ENCODE measurements at places on chromosomes 1 and 21.
A peak's percentile ranks its signal among the peaks of the same experiment; 100 is the strongest.

DNA sequence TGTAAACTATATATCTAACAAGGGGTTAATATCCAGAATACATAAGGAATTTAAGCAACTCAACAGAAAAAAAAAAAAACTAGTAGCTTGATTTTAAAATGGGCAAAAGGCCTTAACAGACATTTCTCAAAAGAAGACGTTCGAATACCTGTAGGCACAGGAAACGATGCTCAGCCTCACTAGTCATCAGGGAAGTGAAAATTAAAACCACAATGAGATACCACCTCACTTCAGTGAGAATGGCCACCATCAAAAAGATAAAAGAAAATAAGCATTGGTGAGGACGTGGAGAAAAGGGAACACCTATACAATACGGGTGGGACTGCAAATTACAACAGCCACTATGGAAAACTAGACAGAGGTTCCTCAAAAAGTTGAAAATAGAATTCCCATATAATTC is 37.3 kb downstream of the NPHP4 start:
- no peak for DNase-seq

- DNase-seq = no peak
These were observed 11.3 kb upstream of the MAB21L3 start for GRCh38 chr1:116099919-116100318.

GRCh38 chr1:94765958-94766357 is 54.2 kb upstream of the SLC44A3 start:
- no peak for DNase-seq

DNA sequence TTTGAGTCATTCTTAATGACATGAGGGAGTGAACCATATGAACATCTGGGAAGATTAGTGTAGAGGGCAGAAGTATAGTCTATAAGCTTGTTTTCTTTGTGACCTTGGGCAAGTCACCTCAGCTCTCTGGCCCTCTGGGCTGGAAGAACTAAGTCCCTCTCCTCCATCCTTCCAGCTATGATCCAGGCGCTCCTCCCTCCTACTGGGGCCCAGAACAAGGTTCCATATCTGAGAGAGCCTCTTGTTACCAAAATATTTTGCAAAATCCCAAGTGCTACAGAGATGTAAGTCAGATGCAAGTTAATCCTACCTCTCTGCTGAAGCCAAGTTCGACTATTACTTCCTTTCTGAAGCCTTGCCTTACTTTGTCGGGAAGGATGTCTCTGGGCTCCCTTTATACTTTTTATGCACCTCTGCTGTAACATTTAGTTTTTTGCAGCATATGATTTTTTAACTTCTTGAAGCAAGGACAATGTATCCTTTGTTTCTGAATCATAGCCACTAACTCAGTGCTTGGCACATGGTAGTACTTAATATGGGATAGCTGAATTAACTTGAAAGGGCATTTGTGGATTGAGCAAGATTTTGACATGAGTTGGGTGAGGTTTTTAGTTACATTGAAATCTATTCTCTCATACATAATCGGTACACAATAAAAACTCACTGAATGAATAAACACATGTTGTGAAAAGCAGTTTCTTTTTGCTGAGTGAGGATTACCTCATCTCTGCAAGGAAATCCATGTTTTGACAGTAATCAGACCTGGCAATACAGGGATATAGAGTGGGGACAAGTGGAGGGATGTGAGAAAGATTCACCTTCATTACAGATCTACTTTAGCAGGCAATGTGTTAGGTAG is 54.7 kb upstream of the BEND5 start:
- no peak for DNase-seq

DNA sequence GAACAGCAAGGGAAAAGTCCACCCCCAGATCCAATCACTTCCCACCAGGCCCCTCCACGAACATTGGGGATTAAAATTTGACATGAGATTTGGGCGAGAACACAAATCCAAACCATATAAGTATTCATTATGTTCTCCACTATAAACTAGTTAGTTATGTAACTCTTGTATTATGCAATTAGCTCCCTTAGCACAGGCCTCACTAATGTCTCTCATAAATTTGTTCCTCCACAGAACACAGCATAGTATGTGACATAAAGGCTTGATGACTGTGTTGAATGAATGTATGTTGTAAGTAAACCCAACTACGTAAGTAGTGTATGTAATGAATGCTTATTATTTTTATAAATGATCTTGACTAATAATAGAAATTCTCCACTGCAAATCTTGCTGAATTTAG is 223.3 kb upstream of the ZRANB2 start:
- no peak for DNase-seq

DNA sequence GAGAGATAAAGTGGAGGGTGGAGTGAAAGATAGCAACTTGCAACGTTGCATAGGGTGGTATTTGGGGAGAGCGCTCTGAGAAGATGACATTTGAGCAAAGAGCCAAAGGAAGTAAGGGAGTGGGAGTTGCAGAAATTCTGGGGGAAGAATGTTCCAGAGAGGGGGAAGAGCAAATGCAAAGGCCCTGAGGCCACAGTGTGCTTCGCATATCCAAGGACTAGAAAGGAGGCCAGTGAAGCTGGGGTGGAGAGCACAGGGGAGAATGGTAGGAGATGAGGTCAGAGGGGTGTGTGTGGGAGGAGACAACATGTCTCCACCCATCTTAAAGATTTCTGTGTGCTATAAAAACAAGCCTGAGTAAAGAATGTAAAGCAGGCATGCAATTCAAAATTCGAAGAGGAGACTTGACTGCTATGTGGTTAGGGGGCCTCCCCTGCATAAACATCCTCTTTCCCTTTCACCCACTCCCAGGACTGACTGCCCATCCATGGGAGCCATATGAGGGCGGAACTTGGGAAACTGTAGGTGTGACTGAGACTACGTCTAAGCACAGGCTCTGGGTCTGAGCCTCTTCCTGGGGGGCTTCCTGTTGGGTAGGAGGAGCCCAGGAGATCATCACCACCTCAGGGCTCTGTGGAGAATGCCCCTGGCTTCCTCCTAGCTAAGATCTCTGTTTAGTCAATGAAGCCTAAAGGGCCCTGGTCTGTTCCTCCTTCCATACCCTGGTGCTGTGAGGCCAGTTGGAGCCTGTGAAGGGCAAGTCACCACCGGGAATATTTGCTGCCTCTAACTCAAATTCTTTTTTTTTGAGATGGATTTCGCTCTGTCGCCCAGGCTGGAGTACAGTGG is 2.9 kb upstream of the CLIC4 start:
- no peak for DNase-seq

- no peak for DNase-seq
These were observed 481 bp downstream of the CCDC163 start for GRCh38 chr1:45499415-45499769.

DNA sequence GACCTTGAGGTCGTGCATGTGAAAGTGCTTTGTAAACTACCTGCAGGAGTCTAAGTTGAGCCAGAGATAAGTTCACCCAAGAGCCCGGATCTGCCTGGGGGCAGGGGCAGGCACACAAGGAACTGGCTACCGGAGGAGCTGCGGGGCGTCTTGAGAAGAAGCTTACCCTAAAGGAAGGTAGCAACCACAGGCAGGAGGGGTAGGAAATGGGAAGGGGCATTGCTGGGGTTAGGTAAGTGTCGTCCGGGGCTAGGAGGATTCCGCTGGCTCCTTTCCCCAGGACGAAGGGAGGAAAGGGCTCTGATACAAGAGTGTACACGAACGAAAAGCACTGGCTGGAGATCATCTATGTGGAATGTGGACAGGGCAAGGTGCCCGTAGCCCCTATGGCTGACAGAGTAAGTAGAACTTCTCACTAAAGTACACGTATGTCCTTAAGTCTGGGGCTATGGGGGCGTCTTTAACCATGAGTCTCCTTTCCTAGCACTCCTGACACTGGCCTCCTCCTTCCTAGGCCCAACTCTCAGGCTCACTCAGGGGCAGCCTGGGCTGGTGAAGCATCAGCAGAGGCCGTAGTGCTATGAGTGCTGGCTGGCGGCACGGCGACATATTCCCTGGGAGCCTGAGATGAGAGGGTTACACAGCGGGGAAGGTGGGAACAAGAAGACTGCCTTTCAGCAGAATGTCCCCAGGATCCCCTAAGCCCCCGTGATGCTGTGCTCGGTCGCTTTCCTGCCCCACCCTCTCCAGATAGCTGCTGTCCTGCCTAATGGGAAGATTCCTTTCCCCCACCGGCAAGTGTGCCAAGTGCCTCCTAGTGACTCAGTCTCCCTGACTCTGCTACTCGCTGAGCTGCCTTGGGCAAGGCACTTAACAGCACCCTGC is 9.1 kb upstream of the GALNT2 start:
- no peak for DNase-seq

DNA sequence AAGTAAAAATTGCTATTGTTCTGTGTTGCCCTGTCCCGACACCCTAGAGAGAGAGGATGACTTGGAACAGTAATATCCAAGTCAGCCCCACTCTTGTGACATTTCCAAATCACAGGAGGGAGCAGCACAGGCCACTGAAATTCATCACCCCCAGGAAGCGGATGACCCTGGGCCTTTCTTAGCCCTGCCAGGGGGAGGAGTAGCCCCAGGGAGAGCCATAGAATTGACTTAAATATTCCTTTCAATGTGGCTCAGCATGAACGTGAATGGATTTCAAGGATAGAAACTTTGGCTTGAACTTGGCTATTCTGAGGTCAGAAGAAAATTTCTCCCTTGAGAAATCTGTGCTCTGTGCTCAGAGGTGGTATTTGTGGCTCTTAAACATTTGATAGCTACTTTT is 80.6 kb downstream of the CENPF start:
- peak; percentile 73 for DNase-seq

DNA sequence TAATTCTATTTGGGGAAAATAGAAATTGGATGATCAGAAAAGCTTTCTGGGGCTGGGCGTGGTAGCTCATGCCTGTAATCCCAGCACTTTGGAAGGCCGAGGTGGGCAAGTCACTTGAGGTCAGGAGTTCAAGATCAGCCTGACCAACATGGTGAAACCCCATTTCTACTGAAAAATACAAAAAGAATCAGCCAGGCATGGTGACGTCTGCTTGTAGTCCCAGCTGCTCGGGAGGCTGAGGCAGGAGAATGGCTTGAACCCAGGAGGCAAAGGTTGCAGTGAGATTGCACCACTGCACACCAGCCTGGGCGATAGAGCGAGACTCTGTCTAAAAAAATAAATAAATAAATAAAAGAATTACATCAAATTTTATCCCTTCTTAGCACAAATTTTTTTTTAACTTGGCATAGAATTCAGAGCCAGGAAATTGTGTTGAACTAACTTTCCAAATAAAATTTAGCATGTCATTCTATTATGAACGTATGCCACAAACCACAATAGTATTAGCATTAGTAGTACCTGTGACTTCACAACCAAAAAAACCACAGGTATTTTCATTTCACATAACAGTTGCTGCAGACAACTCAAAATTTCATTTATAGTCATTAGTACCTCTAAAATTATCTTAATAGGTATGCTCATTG is 4.5 kb upstream of the ANKRD13C start:
- DNase-seq = no peak

DNA sequence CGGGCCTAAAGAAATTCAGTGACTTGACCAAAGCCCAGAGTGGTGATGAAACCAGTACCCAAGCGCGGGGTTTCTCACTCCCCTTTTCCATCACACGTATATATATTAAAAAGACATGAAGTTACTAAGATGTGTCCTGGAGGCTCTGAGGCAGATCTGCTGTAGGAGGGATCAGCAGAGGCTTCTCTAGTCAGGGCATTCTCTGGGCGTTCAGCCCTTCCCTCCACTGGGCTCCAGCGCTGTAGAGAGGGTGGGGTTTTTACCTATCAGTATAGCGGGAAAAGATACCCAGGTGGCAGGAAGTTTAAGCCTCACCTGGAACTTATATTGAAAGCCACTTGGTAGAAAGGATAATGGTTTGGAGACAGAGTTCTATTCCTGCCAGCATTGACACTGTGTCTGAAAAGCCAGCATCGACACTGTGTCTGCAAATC is 862 bp upstream of the PLEKHO1 start:
- no peak for DNase-seq

- peak; percentile 28 for DNase-seq
These were observed 477.6 kb downstream of the NPHP4 start for GRCh38 chr1:5514527-5515183.

DNA sequence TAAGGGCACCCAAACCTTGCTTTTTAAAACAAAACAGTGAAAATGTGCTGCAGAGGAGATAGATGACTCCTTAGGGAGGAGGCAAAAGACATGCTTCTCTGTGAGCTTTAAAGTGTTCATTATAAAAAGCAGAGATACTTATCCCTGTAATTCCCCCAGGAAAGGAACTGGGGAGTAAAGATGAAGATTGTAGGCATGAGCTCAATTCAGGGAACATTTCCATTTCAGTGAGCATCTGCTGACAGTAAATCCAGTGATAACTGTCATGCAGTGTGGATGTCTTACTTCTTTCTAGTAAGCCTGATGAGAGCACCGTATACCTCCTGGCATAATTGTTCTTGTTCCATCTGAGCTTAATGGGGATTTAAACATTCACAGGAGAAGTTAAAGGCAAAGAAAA is 1296.5 kb downstream of the MRPL39 start:
- DNase-seq = no peak

GRCh38 chr21:43645976-43646375 is 13.3 kb downstream of the HSF2BP start:
- DNase-seq = no peak

DNA sequence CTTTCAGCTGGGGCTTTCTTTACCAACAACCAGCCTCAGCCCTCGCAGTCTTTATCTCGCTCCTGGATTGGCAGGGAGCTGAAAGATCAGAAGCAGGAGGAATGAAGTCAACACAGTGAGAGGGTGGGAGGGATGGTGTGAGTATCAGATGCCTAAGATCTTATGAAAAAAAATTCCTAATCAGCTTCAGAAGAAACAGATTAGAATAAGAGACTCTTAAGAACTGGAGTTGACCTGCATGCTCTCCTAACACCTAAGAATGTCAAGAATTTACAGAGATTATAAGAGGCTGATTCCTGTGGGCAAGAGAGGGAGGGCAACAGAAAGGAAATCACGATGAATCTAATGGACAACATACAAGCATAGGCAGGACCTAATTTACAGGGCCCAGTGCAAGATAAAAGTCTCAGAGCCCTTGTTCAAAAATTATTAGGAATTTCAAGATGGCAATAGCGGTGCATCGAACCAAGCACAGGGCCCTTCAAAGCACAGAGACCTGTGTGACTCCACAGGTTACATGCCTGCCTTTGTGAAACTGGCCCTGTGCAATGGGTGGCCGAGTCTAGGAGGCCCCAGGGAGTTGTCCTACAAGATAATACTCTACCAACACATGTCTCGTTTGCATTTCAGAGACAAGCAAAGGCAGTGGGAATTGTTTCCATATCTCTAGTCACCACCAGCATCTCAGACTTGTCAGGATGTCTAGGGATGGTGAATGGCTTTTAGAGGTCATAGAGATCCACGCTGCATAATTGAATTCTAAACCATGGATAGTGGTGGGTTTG is 65.3 kb upstream of the PPP2R5A start:
- DNase-seq = peak; percentile 35

- DNase-seq = no peak
These were observed 129.6 kb downstream of the EVI5 start for GRCh38 chr1:92655197-92655801.

Measured in NT2/D1 (cell line).